ENCODE measurements at places on chromosomes 1 and 21.
A peak's percentile ranks its signal among the peaks of the same experiment; 100 is the strongest.

DNA sequence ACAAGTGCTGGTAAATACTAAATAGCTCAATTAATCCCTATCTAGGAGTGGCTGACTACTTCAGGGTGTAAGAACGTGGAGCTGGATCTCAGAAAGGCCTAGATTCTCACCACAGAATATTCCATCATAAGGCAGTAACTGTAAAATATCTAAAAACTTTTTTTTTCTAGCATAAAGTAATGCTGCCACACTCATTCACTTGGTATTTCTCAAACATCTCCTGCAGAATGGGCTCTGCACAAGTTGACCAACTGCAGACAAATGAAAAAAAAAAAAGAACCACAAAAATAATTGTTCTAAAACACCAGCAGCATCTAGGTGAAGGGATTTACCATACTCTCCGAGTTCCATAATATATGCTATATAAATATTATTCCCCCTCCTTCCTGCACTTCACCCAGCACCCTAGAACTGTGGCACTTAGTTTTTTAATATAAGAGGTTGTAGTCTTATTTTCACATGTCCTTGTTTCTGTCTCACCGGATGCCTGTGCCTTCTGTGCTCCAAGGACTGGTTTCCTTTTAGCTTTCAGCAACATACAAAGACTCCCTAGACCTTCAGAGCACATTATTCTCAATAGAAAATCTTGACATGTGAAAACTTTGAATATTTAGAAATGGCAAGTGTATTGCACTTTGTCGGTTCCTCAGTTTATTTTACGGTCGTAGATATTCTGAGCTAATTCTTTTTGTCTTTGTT is 8.9 kb downstream of the VSIG8 start:
- no peak for DNase-seq

DNA sequence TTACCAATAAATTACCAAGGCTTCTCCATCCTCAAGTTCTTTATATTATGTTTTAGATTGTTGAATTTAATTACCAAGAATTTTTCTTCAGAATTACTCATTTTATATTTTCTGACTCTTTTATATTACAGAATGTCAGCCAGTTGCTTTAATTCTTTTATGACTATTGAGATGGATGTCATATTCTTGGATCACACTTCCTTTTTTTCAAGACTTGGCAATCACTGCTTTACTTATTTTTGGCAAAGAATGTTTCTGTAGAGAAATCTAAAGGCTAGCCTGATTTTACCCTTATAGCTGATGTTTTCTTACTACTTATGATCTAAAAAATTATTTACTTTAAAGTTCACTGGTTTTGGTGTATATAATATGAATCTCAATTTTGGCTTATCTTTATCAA is 721.1 kb upstream of the TMPRSS15 start:
- DNase-seq = no peak

DNA sequence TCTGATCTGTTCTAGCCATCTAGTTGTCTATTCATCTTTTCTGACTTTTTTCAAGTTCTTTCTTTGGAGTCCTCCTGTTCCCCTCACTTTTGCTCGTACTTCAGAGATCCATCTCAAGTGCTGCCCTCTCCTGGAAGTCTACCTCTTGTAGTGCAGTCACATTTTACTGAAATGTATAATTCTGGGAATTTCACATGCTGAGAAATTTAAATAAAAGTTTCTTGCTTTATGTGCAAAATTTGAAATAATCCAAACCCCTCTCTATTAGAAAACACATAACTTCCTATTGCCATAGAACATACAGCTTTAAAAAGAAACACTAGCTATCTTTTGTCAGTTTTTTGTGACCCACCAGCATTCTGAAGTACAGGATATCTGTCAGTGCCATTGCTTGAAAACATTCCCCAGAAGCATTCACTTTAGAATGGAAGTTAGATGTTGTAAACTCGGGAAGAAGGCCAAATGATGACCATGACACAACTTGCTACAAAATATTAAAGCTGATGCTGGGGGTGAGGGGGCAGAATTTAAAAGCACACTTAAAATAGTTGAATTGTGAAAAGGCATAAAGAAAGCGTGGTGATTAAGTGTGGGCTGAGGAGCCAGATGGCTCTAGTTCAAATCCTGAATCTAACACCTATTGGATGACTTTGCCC is 22.0 kb downstream of the RLF start:
- DNase-seq = no peak

DNA sequence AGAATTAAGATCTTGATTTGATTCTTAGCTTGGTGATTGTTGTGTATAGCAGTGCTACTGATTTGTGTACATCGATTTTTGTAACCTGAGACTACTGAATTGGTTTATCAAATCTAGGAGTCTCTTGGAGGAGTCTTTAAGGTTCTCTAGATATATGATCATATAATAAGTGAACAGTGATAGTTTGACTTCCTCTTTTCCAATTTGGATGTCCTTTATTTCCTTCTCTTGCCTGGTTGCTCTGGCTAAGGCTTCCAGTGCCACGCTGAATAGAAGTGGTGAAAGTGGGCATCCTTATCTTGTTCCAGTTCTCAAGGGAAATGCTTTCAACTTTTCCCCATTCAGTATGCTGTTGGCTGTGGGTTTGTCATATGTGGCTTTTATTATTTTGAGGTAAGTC is 61.5 kb upstream of the LYST start:
- no peak for DNase-seq

GRCh38 chr1:83554174-83554573 is 444.8 kb downstream of the TTLL7 start:
- peak; percentile 2 for DNase-seq

DNA sequence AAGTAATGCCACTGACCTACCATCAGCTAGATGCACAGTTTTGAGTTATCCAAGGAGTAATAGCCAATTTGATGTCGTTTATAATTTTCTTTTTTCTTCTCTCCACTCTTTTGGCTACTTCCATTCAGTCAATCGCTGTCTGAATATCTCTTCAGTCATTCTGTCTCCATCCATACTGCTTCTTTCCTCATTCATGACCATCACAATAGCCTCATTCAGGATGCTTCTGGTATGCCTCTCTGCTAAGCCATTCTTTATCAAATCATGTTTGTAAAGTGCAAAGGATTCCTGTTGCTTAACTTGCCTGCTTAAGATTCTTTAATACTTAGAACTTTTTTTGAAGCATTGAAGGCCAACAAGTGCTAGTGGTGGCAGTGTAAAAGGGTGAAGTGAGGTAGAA is 20.2 kb downstream of the TYW3 start:
- no peak for DNase-seq

DNA sequence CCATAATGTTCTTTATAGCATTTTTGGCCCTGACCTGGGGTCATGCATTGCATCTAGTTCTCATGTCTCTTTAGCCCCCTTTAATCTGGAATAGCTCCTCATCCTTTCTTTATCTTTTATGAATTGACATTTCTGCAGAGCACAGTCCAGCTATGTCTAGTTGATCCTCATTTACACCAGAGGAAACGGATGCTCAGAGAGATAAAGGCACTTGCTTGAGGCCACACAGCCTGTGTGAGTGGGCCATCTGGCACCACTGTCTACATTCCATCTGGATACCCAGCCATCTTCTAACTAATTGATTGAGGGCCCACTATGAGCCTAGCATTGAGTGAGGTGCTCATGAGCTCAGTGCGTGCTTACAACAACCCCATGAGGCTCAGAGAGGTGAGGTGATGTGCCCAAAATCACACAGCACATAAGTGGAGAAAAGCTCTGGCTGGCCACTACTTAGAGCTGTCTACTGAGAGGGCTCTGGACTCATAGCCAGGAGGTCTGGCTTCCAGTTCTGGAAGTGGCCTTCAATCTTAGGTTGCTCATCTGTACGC is 3.5 kb downstream of the HPCA start:
- no peak for DNase-seq

DNA sequence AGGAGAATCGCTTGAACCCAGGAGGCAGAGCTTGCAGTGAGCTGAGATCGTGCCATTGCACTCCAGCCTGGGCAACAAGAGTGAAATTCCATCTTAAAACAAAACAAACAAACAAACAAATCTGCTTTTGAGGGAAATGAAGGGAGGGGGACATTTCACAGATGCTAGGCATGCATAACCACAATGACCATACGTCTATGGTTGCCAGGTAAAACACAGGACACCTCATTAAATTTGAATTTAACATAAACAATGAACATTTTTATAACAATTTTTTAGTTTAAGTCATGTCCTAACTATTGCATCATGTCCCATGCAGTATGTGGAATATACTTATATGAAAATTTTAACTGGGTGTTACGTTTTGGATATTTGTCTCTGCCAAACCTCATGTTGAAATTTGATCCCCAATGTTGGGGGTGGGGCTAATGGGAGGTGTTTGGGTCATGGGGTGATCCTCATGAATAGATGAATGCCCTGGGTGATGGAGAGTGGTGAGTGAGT is 31.0 kb upstream of the ZBTB18 start:
- DNase-seq = no peak

DNA sequence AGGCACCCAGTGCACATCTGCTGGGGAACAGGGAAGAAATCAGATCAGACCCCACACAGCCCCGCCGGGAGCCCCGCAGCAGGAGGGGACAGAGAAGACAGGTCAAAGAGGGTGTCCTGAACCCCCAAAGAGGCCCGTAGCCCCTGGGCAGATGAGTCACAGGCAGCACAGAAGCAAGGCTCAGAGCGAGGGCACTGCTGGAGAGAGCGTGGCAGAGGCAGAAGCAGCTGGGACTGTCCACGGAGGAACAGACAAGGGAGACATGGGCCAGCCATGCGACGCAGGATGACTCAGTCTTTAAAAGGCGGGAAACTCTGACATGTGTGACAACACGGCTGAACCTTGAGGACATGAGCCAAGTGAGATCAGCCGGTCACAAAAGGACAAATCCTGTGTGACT is 14.5 kb upstream of the PRDM16 start:
- no peak for DNase-seq

DNA sequence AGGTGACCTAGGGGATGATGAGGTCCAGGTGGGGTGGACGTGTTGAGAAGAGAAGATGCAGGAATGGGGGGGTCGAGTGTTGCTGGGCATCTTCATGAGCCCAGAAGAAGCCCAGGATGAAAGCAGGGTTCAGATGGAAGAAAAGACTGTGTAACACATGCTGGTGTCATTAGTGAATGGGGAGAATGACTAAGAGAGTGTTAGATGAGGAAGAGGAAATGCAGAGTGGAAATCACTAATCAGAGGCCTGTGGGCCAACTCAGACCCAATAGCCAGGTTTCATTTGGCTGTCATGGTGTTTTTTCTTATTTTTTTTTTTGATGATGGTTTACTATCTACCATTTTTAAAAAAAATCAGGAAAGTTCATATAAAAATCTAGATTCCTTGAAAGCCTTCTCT is 180.8 kb upstream of the CAMK1G start:
- DNase-seq = no peak

DNA sequence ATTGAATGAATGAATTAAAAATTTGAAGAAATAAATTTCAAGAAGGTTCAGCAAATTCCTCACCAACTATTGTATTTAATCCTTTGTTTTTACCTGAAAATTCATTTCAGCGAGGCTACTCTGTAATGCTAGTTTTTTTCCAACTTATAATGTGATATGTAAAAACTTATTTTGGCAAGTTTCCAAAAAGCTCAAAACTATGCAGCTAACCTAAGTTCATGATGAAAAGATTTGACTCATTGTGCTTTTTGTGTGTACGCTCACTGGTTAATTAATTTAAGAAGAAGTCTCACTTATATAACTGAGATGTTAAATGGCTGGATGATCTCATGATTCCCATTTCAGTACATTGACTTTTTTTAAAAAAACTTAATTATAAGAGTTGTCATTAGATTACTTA is 196.0 kb upstream of the SAMSN1 start:
- no peak for DNase-seq

- DNase-seq = peak; percentile 73
Observed at GRCh38 chr21:42653231-42654061, at the start of gene PDE9A. Gene PDE9A (plus strand): TSS chr21:42653621. CDS start chr21:42653815, 194 bp downstream.

GRCh38 chr1:181989261-181989920 is 72.1 kb downstream of the ZNF648 start:
- DNase-seq = no peak

DNA sequence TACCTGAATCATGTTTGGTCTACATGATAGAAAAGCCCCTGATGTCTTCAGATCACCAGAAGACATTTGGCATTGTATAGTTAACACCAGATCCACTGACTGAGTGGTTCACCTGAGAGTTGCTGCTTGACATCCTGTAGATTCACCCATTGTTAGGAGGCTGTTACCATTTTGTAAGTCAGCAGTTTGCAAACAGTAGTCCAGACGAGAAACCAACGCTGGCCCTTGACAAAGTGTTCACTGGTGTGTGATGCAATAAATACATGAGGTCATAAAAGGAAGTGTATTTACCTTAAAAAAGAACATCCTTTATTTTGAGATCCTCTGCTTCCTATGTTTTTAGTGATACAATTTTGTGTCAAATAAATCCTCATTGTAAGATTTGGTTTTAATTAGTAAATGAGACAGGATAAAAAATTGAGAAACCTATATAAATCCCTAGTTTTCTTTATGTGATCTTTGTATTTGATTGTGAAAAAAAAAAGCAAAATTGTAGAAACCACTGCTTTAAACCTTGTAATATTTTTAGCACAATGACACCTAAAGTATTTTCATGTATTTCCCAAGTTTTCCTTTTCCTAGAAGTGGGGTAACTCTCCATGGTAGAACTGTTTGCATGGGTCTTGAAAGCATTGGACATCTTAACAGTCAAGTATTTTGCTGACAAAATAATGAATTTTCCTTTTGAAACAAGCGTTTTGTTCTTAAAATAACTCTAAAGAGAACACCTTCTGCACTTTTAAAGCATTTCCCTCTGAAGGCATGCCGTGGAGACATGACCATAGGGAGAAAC is 204.3 kb downstream of the FGGY start:
- DNase-seq = no peak

DNA sequence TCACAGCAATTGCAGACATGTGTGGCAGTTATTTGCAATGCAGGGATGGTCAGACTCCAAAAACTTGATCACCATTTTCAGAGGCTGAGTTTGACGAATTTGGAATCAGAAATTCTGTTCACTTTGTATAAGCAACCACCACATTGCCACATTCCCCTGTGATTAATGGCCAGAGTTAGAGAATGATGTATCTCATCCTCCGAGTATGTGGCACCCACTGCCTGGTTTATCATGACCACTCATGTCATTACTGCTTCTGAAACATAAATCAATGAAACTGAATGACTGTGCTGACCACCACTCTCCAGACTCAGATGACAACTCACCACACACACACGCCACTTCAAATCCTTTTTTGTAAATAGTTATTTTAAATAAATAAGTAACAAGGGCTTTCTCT is 66.6 kb upstream of the CACHD1 start:
- no peak for DNase-seq

DNA sequence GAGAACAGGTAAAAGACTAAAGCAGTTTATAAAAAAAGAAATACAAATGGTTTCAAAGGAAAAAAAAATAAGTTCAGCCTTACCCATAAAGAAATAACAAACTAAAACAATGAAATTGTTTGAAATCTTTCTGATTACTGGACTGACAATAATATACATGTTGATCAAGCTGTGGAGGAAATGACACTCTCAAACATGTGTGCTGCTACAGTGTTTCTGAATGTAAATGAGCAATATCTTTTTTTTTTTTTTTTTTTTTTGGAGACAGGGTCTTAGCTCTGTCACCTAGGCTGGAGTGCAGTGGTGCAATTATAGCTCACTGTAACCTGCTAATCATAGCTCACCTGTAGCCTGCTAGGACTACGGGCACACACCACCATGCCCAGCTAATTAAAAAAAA is 6.5 kb downstream of the EPS15 start:
- DNase-seq = no peak

Data from nephron progenitor cell (in vitro differentiated cells).